ENCODE measurements at places on chromosomes 6 and 20.

GRCh38 chr6:26183581-26184366, 96.5 kb downstream of the HFE start:
- peak; percentile 58 for DNase-seq

GRCh38 chr6:134721060-134721405, 228.9 kb downstream of the ALDH8A1 start:
- DNase-seq = no peak

- DNase-seq = no peak
Measured at GRCh38 chr6:139655783-139656705, 281.6 kb upstream of the CITED2 start.

DNA sequence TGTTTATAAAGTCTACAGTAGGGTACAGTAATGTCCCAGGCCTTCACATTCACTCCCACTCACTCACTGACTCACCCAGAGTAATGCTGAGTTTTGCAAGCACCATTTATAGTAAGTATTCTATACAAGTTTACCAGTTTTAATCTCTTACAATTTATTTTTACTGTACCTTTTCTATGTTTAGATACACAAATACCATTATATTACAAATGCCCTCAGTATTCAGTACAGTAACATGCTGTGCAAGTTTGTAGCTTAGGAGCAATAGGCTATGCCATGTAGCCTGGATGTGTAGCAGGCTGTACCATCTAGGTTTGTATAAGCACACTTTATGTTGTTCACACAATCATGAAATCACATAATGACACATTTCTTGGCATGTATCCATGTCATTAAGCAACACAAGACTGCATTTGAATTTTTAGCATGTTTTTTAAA, 673.6 kb downstream of the CD109 start:
- no peak for DNase-seq

GRCh38 chr20:38402089-38402488, 33.0 kb downstream of the SNHG17 start:
- no peak for DNase-seq

Measured in activated naive CD4-positive, alpha-beta T cell treated with Interleukin-2 at 50 U/mL for 16 hours (primary cell).